ENCODE measurements at places on chromosomes 3 and 15.
A peak's percentile ranks its signal among the peaks of the same experiment; 100 is the strongest.

DNA sequence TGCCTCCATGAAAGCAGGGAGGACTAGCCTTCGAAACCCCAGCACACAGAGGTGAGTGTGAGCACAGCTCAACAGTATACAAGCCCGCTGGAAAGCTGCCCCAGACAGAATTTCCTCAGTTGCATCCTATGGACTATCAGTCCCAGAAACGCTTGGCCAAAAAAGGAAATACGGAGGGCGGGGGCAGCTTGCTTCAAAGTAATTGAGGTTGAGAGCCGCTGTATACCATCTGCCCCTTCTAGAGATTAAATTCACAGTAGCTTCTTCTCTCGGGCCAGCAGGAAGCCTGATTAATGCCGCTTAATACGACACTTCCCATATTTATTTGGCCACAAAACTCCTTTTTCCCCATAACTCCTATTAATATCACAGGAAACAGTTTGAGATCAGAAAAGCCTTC lies 88.7 kb downstream of the LIPC start:
- DNase-seq: no peak

DNA sequence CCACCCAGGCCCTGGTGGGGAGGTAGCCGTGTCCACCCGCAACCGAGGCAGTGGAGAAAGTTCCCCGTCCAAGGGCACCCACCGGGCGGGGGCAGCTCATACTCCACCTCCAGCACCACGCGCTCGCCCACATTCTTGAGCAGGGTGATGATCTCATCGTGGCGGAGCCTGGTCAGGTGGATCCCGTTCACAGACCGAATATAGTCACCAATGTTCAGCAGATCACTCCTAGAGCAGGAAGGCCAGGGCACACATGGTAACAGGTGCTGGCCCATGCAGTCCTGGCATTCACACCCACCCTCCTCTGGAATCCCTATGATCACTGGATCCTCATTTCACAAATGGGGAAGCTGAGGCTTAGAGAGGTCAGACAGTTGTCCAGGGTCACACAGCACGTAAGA lies 15.8 kb downstream of the GRIP2 start:
- DNase-seq: no peak

GRCh38 chr3:126491221-126492013 lies 15.7 kb upstream of the ZXDC start:
- no peak for DNase-seq

DNA sequence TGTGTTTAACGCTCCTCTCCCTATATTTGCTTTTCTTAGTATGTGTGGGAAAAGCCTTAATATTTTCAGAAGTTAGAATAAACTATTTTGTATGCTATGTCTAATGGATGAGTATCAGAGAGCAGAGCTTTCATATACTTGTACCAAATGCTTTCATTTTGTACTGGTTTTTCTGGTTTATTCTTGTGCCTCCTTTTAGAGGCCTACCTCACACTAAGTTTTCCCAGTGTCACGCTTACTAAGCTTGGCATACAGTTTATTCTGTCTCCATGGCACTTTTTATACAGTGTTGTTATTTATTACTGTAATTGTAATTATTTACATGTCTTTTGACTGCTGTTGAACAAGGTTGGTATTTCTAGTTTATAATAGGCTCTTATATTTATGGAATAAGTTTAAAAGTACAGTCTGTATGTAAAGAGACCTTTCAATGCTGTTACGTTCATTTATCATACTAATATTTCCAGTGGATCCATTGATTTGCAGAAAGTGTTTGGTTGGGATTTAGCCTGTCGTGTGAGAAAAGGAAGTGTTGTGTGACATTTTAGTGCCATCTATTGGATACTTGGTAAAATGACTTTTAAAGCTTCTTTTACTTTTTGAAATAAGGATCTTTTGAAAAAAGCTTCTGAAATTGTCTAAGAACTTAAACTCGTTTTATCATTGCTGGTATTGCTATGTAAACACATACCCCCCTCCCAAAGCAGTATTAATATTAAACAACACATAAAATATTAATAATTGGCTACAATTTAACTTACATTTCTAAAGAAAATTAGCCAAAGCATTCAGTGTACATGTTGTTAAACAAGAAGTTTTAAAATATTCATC lies 5.2 kb upstream of the EBLN2 start:
- DNase-seq: peak; percentile 80

DNA sequence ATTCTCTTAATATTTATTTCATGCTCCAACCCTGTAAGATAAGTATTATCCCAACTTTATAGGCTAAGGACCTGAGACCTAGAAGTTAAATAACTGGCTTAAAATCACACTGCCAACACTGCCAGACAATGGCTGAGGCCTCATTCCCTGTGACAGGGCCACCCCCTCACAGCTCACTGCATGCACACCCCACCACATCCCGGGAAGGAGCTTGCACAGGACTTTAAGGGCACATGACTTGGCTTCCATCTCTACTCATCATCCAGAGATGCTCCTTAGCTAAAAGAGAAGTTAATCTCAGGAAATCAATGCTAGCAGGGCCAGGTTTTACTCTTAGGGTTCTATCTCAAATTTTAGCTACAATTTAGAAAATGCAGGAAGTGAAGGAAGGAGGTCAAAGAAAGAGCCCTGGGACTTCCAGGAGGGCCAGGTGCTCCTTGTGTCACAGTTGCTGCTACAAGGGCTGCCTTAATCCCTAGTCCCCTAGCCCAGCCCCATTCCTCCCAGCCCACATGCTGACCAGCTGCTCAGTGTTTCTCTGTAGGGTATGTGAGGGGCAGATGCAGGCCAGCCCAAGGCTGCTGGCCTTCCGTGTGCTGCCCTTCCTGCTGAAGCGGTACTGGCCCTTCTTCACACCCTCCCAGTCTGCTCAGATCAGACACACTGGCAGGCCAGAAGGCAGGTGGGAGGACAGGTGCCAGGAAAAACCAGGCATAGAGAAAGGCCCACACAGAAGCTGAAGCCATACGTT lies 53.5 kb downstream of the WWTR1 start:
- no peak for DNase-seq

- DNase-seq: peak; percentile 21
Measured at GRCh38 chr3:192207651-192208050, 519.7 kb downstream of the FGF12 start.

DNA sequence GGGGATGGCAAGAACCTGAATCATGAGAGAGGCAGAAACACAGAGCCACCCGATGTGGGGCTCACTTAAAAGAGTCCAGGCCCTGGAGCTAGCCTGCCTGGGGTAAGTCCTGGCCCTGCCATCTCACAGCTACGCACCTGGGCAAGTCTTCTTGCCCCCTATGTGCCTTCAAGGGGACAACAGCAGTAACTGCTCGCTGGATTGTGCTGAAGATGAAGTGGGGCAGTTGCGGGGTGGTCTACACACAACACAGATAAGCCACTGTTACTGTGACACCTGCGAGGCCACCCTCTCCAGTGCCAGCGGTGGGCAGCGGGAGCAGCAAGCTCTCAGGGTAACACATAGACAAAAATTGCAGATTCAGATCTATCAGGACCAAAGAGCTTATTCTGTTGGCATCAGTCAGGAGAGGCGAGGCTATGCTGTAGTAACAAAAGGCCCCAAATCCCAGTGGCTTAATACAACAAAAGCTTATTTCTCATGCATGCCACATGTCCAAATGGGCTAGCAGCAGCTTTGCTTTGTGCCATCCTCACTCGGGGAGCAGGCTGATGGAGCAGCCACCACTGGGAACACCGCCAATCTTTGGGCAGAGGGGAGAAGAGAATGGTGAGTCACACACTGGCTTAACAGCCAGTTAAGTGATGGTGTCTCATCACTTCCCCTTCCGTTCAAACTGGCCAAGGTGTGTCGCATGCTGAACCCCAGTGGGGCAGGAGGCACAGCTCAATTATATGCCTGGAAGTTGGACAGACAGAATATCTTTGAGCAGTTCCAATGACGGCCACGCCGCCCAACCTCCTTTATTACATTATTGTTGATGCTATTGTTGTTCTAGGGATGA lies 78.3 kb downstream of the WNT7A start:
- DNase-seq: no peak

GRCh38 chr3:196323016-196323415 lies 5.0 kb upstream of the DYNLT2B start:
- no peak for DNase-seq

DNA sequence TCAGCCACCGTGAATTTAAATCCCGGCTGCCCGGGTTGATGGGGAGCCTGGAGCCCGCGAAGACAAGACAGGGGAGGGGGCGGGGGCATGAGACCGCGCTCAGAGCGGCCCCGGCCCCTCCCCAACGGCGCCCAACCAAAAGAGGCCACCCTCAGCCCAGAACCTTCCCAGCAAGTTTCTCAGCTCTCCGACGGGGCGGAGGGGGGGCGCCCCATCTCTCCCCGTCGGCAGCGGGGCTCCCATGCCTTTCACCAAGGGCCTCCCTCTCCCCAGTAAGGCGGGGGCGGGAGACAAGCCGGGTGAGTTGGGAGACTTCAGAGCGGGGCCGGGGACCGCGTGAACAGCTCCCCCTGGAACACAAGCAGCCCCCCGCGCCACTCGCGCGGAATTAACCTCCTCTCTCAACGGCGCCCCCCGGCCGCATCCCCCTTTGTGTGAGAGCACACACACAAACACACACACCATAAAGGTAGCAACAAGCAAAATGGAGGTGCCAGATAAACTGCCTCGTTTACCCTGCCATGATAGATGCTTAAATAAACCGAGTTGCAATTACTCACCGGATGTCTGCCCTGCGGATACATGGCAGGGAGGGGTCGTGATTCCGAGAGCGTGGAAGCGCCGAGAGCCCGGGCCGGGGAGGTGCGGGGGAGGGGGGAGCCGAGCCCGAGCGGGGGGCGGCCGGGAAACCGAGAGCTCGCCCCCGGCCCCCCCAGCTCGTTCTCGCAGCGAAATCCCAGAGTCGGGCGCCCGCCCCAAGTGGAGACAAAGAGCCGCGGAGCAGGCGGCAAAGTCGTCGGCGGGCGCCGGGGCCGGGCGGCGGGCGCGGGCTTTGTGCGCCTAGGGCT lies 1.3 kb downstream of the TLE3 start:
- DNase-seq: no peak

GRCh38 chr3:189982321-189982945 lies 138.3 kb downstream of the P3H2 start:
- DNase-seq: no peak

- DNase-seq: no peak
Measured at GRCh38 chr15:54159012-54159411, 180.8 kb downstream of the UNC13C start.

GRCh38 chr3:51568996-51569395 lies 30.5 kb downstream of the RAD54L2 start:
- no peak for DNase-seq

DNA sequence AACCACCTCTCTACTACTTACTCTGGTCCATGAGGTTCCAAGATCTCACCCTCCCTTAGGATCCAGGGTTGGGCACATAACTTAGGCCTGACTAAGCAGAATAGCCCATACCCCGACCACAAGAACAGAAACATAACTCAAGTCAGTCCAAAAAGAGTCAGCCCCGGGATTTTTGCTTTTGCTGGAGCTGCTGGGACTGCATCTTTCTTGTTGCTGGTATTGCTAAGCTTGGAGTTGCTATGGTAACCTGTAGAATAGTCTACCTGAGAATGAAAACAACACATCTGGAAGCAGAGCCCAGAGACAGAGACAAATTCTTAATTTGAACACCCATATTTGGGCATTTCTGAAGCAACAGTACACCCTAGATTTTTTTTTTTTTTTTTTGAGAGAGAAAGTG lies 6.5 kb downstream of the RUBCN start:
- DNase-seq: no peak

GRCh38 chr3:141055136-141055535 lies 4.0 kb downstream of the SPSB4 start:
- no peak for DNase-seq

DNA sequence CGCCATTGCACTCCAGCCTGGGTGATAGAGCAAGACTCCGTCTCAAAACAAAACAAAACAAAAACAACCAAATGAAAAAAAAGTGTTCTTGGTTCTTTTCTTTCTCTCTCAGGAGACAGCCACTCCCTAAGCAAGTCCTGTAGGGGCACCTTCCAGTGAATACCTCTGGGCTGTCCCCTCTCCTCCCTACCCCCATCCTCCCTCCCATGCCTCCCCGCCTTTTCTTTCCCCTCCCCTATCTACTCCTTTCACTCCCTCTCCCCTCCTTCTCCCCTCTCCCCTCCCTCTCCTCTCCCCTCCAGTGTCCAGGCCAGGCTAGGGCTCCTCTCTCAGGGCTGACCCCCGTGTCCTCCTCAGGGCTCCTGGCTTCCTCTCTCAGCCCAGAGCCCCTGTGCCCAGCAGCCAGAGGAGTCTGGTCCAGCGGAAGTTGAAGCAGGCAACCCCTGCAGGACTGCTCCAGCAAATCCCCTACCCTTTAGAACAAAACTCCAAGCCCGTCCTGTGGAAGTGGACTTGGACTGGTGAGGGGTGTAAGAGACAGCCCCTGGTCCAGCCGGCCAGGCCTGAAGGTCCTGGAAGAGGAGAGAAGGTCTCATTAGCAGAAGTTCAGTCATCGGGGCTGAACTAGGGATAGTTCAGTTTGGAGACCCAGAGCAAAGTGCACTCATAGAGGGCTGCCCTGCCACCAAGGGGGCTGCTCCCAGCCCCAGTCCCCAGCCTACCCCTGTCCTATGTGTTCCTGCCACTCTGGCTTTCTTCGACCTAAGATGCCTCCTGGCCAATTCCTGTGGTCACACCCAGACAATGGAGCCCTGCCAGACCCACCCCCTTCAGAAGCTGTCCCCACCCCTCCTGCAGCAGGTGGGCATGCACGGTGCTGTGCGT lies 79.8 kb upstream of the IQSEC1 start:
- no peak for DNase-seq

DNA sequence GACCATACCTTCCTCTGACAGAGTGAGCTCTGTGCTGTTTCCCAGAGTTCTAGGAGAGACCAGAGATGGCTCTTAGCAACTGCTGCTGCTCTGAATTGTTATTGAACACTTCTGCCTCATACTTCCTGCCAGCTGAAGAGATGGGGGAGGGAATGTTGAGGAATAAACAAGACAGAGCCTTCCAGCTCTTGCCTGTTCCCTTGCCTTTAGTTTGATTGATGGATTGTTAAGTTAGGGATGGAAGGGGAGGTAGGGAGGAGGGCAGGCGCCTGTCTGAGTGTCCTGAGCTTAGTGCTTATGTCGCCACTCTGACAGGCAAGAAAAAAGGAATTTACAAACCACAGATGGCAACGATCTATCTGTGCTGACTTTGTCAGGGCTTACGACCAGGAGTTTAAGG lies 42.8 kb downstream of the ZNF609 start:
- DNase-seq: peak; percentile 74

All from pons (tissue), 1 donor.